ENCODE measurements at places on chromosomes 4 and X.

GRCh38 chr4:73753215-73753614 is 12.8 kb downstream of the CXCL8 start:
- DNase-seq, result no peak

DNA sequence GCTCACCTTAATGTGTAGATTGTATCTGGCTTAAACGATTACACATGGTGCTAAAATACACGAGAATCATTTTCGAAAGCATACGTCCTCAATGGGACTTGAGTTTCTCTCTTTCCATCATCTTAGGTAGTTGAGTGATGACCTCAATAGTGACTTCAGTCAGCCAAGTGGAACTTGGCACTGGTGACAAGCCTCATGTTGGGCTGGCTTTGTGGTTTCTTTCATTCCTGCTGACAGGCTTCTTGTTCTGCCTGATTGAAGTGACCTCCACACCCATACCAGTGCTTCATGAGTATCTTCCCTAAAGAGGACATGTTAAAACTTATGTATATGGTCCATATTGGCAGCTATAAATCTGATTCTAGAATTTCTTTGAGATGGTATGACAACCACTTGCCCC is 159.1 kb upstream of the WDR1 start:
- no peak for DNase-seq

DNA sequence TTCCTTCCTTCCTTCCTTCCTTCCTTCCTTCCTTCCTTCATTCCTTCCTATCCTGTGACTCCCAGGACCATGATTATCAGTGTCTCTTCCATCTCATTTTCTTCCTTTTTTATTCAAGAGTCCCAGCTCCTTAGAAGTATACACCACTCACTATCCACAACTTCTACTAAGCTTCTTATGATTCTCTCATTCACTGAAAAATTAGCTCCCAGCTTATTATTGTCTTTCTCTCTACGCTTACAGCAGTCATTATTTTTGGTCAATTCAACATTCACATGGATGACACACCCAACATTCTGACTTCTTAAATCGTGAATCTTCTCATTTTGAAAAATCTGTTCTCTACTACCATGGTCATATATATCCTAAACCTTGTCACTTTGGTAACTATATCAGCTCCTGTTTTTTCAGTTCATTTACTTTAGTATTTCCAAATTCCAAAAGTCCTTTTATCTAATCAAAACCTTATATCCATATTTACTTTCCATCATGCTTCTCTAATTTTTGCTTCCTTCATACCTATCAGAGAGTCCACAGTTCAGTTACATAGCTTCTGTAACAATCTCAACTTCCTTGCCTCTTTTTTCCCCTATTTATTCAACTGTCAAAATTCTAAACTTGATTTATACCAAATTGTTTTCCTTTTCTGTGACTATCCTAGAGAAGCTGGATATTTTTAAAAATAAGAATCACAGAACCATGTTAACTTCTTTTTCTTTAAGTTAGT is 677.5 kb downstream of the RAPGEF2 start:
- no peak for DNase-seq

DNA sequence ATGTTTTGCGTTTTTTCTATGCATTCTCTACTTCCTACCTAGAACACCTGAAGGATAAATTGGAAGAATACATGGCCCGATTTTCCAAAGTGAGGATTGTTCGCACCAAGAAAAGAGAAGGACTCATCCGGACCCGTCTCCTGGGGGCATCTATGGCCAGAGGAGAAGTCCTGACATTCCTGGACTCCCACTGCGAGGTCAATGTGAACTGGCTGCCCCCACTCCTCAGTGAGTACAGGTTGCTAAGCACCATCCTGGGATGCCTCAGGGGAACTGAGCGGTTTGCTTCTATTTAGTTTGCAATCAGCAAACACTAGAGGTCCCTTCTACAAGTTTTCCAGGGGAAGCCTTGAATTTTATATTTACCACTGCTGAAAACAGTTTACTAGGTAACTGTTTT is 359.3 kb upstream of the GALNT7 start:
- no peak for DNase-seq

DNA sequence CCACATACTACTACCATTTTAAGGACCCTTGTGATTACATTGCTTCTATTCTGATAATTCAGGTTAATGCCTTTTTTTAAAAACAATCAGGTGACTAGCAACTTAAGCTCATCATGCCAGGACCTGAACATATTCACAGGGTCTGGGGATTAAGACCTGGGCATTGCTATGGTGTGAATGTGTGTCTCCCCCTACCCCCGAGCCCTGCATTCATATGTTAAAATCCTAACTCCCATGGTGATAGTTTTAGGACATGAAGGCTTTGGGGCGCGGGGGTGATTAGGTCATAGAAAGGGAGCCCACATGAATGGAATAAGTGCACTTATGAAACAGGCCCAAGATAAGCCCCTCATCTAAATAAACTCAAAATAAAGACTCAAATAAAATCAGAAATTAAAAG is 734.4 kb upstream of the PABPC4L start:
- DNase-seq, result no peak

- no peak for DNase-seq
These were observed 100.6 kb downstream of the KCNIP4 start for GRCh38 chr4:21848021-21848420.

DNA sequence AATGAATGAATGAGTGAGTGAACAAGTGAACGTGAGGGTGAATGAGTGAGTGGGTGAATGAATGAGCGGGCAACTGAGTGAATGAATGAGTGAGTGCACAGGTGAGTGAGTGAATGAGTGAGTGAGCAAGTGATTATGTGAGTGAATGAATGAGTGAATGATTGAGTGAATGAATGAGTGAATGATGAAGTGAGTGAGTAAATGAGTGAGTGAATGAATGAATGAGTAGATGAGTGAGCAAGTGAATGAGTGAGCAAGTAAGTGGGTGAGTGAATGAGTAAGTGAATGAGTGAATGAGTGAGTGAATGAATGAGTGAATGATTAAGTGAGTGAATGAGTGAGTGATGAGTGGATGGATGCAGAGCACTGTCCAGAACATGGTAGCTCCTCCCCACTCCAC is 205.8 kb downstream of the STK32B start:
- DNase-seq, result no peak

- no peak for DNase-seq
These were observed 15.7 kb downstream of the STBD1 start for GRCh38 chr4:76322236-76322635.

- no peak for DNase-seq
These were observed at the start of gene STS for GRCh38 chrX:7147413-7147977. STS (plus strand) TSS chrX:7147712; CDS start chrX:7253200, 105,488 bp downstream.

DNA sequence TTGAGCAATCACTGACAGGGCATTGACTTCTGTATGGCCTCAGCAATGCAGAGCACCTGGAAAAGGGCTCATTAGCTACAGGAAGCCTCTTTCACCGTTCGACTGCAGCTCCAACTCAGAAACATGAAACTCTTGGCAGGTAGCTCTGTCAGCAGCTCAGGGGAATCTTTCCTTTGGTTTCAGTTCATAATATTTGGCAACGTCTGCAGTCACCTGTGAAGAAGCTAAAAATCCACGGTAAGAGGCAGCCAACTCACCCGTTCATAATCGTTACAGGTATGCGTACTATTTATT is 354.9 kb downstream of the CAMK2D start:
- no peak for DNase-seq

- DNase-seq, result no peak
These were observed 19.8 kb upstream of the SGMS2 start for GRCh38 chr4:107804956-107805355.

- no peak for DNase-seq
These were observed 67.2 kb upstream of the TENM3 start for GRCh38 chr4:182175788-182176519.

DNA sequence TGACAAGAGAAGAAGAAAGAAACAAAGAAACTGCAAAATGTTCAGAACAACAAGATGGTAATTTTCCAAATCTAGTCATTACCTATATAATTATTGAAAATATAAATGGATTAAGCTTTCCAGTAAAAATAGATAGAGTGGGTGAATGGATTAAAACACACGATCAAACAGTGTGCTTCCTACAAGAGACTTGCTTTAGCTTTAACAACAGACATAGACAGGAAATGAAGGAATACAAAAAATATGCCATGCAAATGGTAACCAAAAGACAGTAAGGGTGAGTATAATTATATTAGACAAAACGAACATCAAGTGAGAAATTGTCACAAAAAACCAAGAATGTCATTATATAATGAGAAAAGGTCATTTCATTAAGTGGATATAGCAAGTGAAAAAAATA is 842.8 kb downstream of the CCSER1 start:
- no peak for DNase-seq

- no peak for DNase-seq
These were observed 52.1 kb downstream of the PSAPL1 start for GRCh38 chr4:7382634-7383014.

GRCh38 chr4:104351706-104352105 is 143.0 kb downstream of the CXXC4 start:
- no peak for DNase-seq

DNA sequence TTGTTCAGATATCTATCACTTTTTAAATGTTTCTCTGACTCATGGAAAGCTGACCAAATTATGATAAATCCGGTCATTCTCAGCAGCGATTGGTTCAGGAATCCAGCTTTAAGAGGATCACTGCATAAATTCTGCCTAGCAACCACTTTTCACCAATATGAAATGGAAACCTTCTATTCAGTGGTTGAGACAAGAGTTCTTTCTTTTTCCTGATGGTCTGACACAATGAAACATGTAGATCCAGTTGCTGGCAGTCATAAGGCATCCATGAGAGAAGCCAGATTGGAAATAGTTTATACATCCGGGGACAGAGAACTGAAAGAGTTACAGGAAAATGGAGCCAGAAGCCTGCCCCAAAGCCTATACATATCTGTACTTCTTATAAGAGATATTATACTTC is 27.2 kb downstream of the MAB21L2 start:
- no peak for DNase-seq

DNA sequence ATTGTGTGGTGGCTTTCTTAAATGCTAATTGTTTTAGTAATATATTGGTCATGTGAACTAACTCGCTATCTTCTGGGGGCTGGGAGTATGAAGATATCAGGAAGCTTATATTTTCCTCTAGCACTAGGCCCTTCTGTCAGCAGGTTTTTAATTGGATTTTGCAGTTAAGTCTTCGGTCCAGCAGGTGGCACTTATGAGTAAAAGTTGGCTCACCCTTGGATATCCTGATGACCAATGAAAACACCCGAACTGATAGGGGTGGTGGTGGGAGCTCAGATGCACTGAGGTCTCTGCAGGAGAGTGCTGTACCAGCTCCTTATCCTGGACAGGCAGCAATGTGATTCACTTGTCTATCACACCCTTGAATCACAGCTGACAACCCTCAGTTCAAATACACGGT is 1365.8 kb upstream of the DIAPH2 start:
- no peak for DNase-seq

GRCh38 chr4:182649698-182650477 is 267.3 kb downstream of the DCTD start:
- no peak for DNase-seq

GRCh38 chrX:12790885-12791256 is 341 bp upstream of the PRPS2 start:
- no peak for DNase-seq

DNA sequence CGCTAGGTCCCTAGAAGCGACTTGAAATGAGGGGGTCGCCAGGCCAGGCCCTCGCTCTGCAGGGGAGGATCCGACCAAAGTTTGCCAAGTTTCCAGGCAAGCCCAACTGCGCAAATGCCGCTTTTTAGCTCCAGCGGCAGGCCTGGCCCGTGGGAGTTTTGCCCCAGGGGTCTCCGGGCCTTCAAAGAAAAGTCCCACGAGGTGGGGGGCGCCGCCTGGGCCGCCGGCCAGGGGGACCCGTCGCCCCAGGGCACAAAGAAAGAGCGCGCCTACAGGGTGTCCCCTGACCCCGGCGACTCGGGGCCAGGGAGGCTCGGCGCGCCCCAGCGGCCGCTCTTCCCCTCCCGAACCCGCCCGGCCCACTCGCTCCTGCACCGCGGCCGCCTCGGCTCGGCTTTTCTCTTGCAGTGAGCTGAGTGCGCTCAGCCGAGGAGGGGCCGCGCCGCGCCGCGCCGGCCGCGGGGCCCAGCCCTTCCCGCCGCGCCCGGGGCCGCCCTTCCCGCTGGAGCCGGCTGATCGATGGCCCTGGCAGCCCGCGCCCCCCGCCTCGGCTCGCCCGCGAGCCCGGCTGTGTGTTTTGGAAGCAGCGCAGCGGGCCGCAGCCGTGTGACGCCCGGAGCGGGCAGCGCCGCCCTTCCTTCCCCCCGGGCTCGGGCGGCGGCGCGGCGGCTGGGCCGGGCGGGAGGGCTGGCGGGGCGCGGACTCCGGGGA is 754 bp upstream of the KLF3 start:
- peak; percentile 40 for DNase-seq

- DNase-seq, result no peak
These were observed 832.1 kb upstream of the INTU start for GRCh38 chr4:126800575-126801141.

GRCh38 chrX:42606591-42606990 is 171.4 kb downstream of the PPP1R2C start:
- no peak for DNase-seq

GRCh38 chr4:97013711-97014110 is 1129.6 kb downstream of the STPG2 start:
- no peak for DNase-seq

GRCh38 chrX:65673857-65674203 is 6.4 kb downstream of the MSN start:
- DNase-seq, result no peak

DNA sequence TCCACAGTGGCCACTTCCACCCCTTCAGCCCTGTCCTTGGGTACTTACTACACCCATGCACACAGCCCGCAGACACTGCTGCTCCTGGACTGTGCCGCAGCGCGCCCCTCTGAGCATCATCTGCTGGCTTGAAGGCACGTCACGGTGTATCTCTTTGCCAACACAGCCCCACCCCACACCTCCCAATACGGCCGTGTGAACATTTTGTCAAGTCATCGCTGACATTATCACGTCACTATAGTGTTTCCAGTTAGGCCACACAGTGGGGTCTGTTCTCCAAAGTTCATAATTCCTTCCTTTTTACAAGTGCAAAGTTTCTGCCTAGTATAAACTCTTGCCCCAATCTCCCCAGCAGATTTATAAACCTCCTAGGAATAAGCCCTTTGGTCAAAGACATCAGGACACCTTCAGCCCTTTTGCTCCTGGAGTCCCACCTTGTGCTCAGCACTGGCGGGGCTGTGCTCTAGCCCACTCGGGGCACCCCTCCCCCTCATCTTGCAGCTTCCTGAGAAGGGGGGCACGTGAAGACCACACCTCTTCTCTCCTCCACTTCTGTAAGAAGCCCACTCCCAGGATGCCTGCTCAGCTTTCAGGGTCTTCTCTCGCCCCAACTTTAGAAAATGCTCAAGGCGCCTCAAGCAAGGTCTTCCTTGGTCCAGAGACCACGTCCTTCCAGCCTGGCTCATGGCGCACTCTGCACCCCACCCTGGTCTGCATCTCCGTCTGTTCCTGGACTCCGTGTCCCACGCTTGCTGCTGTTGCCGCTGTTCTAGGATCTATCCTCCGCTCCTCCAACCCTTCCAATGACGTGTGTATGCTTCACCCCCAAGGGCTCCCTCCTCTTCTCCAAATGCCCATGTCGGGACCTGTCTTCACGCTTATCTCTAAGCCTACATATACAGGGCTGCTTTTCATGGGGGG is 7.2 kb downstream of the FAM53A start:
- DNase-seq, result no peak

Measured in AG09309 (cell line).